ENCODE measurements at places on chromosomes 1 and 21.

DNA sequence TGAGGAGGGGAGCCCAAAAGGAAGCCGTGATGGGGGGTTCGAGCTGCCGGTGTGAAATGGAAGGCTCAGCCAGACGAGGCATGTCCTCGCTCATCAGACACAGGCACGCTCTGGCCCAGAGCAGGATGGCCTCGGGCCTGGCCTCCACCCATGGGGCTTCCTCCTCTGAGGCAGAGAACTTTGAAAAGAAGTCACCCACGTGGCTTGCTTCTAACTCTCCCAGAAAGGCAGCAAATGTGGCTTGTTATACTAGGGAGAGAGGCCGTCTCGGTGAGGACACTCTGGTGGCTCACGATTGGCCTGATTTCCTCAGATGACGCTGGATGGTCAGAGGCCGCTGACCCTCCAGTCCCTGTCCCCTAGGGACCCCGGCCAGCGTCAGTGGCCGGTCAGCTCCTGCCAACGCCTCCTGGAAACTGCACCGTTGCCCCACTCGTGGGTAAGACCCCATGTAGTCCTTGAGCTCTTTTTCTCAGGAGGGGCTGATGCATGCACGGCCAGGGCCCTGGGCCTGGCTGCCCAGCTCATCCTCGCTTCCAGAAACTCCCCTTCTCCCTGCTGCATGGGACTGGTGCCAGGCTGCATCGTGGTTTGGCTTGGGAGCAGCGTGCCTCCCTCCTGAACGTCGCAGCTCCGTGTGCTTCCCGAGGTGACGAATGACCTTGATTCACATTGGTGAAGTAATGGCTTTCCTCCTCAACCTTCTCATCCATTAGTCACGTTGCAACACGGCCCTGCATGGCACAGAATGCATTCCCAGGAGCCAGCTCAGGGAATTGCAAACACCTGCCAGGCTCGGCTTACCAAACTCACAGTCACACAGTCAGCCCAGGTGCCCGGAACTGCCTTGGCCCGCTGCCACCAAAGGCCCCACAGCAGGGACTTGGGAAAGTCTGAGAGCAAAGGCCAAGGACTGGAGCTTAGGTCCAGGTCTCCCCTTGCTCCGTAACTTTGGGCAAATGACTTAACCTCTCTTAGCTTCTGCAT is 58.8 kb downstream of the TOMM20 start:
- DNase-seq: no peak

DNA sequence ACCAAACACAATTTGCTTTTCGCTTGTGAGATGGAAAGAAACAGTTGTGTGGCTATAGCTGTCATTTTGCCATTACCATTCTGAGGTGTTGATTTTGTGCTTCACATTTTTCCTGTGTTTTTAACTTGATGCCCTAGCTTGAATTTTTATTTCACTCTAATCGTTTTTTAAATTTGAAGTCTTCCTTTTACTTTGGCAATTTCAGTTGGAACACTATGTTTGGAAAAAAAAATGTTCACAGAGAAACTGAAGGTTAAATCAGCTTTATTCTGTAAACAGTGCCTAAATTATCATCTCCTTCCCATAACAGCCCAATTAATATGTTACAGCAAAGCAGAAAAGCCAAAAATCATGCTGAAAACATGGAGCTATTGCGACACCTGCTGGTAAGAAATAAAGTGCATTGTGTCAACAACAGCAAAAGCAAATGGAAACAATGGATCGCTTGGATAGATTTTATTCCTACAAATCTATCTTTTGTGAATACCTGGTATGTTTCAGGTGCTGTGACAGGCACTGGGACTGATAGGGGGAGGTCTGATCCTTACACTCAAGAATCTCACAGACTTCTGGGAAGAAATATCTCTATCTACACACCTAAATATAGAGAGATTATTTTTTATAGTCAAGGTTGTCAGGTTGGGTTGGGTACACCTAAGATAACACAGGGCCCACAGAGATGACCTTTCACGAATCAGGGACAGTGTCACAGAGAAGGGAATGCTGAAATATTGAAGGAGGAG is 16.2 kb upstream of the ERICH3 start:
- DNase-seq: no peak

GRCh38 chr1:228488125-228488817 is 1.1 kb downstream of the RNF187 start:
- no peak for DNase-seq

DNA sequence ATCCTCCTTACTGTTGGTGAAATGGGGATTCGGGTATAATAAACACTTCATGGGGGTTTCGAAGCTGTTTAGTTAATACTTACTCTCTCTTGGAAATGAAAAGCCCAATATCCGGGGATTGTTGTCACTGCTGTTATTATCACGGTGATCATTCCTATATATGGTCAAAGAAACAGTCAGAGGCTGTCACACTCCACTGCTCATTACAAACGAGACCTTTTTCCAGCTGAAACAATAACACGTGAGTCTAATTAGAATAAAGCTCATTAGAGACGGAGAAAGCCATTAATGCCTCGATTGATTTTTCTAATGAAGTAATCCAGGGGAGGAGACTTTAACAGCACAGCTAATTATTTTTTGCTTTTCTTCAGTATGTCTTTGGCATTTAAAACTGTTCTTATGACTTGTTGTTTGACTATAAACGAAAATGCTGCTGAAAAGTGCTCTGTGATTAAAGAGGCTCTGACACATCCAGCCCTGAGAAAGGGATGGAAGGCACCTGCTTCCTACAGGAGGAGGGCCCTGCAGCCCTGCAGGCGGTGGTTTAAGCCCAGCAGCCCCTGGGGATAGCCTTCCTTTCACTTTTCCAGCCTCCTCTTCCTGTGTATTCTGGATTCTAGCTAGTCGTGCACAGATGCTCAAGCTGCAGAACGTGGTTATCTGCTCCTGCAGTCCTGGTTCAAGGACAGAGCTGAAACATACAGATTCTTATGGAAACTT is 143.6 kb downstream of the EDEM3 start:
- DNase-seq: no peak

DNA sequence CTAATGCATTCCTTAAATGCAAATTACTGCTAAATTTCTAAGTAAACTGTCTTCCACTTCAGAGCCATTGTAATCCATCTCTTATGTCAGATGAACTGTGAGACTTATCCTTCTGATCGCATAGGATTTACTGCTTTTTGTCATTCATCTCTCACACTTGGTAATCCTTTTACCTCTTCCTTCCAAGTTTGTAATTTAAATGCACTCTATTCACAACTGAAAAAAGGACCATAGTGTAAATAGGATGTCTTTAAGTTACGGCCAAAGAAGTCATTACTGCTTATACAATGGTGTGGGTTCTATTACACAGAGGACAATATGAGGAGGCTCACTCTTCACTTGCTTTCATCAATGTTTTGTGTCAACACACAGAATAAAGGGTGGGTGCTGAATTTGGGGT is 393.3 kb downstream of the PTBP2 start:
- DNase-seq: no peak

DNA sequence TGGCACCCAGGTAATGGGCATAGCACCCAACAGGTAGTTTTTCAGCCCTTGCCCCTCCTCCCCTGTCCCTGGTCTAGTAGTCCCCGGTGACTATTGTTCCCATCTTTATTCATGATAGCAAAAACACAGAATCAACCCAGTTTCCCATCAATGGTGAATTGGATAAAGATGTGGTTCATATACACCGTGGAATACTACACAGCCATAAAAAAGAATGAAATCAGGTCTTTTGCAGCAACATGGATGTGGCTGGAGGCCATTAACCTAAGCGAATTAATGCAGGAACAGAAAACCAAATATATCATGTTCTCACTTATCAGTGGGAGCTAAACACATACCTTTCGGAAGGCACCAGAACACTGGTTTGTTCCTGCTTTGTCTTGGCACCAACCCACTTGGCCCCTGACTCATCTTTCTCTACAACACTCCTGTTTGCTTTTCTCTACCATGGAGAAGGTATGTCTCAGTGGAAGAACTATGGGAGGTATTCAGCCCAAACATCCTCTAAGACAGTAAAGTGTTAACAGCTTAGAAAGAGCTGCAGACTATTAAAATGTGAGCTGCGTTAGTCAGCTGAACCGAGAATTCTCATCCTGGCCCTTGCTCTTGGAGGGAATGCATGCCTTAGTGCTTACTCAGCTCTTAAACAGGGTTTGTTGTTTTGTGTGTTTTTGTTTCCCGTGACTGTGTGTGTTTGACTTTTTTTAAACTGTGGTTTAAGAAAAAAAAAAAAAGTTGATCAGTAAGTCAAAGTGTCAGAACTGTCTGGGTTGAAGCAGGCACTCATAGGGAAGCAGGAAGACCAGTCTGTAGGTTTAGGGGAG is 203.0 kb downstream of the TOMM20 start:
- no peak for DNase-seq

DNA sequence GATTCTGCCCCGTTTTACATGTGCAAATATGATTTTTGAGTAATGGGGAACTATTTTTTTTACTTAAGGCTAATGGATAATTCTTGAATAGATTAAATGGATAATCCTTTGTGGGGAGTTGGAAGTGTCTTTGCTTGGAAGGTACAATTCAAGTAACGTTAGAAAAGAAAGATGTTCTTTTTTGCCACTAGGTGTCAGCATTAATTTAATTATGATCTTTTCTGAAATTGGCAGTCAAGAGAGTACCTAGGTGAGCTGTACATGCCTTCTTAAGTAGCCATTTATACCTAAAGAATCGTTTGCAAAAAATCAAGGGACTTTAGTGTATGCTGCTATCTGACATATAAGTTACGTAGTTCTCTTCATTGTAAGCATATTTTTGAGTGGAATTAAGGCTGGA is 2.2 kb downstream of the FBXO28 start:
- DNase-seq: no peak

GRCh38 chr21:26451081-26451740 is 121.9 kb downstream of the CYYR1 start:
- no peak for DNase-seq

- no peak for DNase-seq
These were observed 6.5 kb downstream of the RUNX3 start for GRCh38 chr1:24923485-24924113.

DNA sequence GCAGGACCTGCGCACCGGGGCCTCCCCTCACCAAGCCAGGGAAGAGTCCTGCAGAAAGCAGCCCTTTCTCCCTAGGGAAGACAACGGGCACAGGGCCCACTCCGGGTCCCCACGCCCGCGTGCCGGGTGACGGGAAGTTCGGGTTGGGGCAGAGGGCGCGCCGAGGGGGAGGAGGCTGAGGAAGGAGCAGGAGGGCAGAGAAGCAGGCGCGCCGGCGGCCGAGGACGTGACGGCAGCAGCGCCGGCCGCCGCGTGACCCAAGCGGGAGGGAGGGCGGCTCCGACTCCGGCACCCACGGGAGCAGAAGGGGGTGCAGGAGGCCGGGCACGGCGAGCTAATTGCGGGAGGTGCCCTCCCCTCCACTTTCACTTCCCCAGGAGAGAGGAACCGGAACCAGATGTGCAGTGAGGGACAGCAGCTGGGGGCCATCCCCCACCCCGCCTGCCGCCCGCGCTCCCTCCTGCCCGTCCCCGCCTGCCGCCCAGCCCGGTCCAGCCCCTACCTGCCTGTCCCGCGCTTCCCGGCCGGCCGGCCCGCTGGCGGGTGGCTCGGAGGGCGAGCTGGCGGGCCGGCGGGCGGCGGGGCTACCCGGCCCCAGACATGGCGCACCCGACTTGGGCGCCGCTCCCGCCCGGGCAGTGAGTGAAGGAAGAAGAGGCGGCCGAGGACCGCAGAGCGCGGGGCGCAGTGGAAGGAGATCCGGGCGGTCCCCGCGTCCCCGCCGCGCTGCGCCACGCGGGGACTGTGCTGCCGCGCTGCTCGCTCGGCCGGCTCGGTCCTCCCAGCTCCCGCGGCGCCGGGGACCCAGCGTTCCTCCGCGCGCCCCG is 510 bp downstream of the DENND4B start:
- peak; percentile 93 for DNase-seq

- peak; percentile 5 for DNase-seq
These were observed 43.8 kb downstream of the CD53 start for GRCh38 chr1:110916669-110917306.

DNA sequence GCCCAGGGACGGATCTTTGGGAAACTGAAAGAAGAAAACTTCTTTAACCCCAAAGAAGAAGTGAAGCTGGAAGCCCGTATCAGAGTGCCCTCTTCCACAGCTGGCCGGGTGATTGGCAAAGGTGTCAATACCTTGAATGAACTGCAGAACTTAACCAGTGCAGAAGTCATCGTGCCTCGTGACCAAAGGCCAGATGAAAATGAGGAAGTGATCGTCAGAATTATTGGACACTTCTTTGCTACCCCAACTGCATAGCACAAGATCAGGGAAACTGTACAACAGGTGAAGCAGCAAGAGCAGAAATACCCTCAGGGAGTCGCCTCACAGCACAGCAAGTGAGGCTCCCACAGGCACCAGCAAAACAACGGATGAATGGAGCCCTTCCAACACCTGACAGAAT is 114.0 kb downstream of the NBPF12 start:
- DNase-seq: no peak

DNA sequence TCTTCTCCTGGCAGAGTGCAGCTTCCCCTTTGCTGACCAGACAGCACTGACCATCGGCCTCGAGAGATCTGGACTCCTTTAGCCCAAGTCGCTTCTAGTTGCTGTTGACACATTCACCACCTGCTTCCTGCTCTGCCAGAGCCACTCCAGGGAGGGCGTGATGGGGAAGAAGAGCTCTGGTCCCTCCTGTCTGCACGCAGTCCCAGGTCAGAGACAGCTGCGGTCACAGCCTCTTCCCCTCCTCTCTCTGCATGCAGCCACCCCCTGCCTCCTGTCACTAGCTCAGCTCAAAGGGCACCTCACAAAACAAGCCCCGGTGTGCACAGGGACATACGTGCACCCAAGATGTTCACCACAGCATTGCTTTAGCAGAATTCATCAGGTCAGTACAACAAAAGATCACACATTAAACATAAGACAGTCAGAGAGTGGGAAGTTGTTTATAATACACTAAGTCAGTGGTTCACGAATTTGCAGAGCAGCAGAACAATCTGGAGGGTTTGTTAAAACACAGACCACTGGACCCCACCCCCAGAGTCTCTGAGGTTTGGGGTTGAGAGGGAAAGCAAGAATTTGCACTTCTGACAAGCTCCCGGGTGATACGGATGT is 132.9 kb downstream of the SYF2 start:
- no peak for DNase-seq

DNA sequence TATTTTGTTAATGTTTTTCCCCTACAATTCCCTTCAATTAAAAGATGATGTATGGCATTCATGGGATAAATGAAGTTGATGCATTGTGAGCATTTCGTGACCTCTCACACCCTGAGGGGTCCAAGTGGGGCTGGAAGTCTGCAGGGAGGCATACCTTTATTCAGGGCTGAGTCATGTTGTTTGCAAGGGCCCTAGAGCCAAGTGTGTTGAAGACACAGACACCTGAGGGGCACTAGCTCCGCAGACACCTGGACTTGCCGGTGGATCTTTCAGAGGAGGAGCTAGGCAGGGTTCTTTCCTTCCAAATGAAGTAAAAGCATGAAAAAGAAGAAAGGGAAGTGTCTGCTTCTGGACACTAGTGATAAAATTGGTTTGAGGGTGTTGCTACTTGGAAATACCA is 57.0 kb upstream of the RGS7 start:
- DNase-seq: no peak

- DNase-seq: no peak
These were observed 33.4 kb downstream of the KIAA1614 start for GRCh38 chr1:180946056-180946455.

Measured in GM12891 (cell line).